Astrocyte (in vitro differentiated cells and primary cell): ENCODE measurements at places on chromosomes 13 and 19.
A peak's percentile ranks its signal among the peaks of the same experiment; 100 is the strongest.

- DNase-seq, result peak; percentile 15
Measured at GRCh38 chr13:110819203-110820014, 95.5 kb downstream of the ANKRD10 start.

DNA sequence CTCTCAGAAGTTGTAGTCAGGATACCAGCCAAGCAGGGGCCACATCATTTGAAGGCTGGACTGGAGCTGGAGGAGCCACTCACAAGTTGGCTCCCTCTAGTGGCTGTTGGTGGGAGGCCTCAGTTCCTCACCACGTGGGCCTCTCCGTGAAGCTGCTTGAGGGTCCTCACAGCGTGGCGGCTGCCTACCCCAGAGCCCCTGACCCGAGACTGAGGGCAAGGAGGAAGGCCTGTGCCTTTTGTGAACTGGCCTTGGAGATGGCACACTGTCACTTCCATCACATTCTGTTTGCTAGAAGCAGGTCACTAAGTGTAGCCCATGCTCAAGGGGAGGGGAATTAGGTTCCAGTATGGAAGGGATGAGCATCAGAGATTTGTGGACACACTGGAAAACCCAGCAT is 14.6 kb downstream of the GNA11 start:
- DNase-seq, result peak; percentile 25

DNA sequence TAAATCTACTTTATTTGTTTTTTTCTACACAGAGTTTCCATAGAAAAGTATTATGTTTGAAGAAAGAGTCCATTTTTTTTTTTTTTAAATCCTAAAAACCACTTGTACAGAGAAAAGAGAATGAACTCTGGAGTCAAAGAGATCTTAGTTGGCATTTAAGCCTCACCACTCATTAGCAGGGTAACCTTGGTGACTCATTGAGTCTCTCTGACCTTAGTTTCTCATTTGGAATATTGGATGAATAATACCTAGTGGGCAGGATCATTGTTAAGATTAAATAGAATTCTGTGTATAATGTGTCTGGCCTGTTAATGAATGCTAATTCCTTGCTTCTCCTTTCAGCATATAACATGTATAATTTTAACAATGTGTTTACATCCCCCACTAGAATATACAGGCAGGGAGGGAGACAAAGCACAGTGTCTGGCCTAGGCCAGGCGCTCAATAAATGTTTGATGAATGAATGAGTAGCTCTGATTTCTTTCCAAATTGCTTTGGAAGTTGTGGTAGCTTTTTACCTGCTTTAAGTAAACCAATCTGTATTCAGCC is 48.7 kb upstream of the MYCBP2 start:
- DNase-seq, result peak; percentile 21

DNA sequence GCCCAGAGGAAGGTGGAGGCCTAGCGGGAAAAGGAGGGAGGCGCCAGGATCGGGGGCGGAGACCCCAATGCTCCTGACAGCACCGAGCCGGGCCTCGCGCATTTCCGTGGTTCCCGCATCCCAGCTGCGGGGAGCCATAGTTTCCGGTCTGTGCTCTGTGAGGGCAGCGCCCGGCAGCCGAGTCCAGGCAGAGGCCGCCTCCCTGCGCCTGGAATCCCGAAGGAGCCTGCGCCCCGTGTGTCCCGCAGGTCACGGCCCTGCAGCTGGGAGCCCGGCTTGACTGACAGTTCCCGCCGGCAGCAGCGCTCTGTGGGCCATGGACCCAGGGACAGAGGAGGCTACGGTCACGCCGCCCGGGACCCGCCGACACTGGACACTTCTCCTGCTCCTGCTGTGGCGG is 74.6 kb upstream of the C13orf46 start:
- no peak for DNase-seq

- DNase-seq, result no peak
Measured at GRCh38 chr13:89011615-89012014, 1340.4 kb downstream of the SLITRK5 start.

DNA sequence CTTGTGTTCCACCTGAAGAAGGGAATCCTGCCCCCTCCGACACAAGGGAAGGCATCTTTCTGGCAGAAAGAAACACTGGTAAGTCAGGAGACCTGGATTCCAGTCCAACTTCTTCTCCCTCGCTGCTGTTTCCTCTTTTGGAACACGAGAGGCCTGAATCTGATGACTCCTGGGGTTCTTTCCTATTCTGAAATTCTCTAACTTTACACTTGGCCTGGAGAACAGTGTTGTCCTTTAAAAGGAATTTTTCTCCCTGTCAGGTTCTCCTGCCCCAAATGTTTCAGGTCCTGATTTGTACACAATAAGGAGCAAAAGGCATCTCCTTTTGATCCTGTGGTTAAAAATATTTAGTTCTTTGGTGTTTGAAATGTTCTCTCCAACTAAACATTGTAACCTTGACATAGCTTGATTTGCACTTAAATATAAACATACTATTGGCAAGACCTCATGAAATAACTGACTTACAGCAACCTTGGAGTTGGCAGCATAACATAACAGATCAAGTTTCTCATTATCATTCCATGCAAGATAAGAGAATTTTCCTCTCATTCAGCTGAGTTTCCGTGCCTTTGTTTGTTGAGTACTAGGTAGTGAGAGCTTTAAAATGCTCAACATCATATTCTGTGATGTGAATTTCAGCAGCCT is 244.8 kb downstream of the COG6 start:
- peak; percentile 71 for DNase-seq

GRCh38 chr19:33954686-33955085 is 158.0 kb downstream of the KCTD15 start:
- DNase-seq, result no peak

DNA sequence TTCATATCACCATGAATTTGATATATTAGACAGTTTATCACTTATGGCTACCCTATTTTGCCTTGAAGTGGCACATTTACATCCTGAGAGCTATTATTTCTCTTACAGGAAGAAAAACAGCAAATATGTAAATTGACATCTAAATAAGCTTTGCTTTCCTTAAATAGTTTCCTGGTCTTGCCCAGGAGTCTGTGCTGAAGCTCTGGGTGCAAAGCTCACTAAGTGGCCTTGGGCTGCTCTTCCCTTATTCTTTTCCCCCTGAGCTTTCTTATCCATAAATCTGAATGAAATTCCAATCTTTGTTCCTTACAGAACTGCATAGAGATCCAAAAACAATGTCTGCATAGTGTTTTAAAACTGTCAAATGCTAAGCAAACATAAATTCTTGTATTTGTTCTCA is 56.3 kb downstream of the TNFSF13B start:
- no peak for DNase-seq

DNA sequence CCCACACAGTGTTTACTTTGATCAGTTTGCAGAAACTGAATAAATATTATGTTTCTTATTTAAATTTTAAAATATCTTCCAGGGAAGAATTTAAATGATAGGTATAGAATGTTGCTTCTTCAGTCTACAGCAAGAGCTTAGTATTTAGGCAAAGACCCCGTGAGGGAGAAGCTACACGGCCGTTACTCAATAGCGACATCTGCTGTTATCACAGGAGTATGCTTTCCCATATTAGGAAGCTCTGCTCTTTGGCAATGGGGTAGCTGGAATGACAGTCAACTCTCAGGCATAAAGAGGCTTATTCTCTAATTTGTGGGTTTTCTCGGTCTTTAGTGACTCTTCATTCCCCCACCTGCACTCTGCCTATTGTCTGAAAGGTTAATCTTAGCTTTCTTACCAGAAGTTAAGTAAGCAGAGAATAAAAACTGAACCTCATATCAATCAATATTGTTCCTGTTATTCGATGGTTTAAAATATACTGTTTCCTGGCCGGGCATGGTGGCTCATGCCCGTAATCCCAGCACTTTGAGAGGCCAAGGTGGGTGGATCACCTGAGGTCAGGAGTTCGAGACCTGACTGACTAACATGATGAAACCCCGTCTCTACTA is 13.2 kb upstream of the LHFPL6 start:
- peak; percentile 29 for DNase-seq

GRCh38 chr13:30932481-30933353 is at the start of gene TEX26:
Gene TEX26 (plus strand): TSS chr13:30932656. CDS start chr13:30932716, 60 bp downstream.
- DNase-seq, result peak; percentile 18

- DNase-seq, result no peak
Measured at GRCh38 chr19:5099701-5100221, 130.8 kb downstream of the KDM4B start.

GRCh38 chr19:18990128-18990708 is 43.1 kb downstream of the SUGP2 start:
- DNase-seq, result no peak
